Activated T-helper 9 cell treated with anti-CD3 and anti-CD28 coated beads, Interleukin-2, amount 50 U/mL, for 16 hours (primary cell): ENCODE measurements at places on chromosomes 5 and 9.

DNA sequence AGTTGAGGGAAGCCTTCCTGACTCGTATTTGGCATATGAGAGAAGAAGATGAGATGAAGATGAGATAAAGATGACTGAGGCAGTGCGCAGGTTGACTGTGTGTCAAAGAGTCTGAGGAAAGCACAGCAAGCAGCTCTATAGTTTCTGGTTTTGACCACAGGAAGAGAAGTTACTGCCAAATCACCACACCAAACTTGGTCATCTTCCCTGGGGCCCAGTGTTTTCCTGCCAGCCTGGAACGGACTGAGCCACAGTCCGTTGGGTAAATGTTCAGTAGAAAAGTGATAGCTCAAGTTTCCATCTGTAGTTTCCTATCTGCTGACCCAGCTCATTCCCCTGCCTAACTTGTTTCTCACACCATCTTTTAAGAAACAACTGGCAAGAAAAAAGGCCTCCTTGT lies 80.7 kb upstream of the ADAMTS19 start:
- DNase-seq = no peak

- no peak for DNase-seq
Measured at GRCh38 chr5:28523888-28524635, 1485.7 kb upstream of the CDH9 start.

DNA sequence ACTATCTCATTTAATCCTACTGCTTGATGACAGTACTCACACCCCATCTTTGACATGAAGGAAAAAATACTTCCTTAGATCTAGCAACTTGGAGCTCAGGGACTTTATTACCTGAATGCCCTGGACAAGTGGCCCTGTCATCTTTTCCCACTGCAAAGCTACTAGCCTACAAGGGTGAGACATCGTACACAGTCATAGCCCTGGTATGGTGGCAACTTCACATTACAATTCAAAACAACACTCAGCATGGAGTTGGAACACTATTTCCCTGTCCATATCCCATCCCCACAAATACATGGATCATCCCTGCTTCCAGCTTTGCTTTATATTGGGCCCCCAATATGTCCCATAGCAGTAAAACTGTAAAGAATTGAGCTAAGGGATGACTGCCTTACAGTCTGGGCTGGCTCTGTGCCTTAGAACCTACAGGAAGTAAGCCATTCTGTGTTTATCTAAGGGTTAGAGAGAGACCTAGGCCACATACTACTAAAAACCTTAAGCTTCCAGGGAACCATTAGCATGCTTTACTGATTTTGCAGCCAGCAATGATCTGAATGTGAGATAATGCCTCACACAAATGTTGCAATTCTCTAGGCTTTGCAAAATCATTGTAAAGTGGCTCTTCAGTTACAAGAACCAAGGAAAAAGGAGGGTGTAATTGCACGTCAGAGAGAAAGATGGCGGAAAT lies 55.9 kb downstream of the OTULIN start:
- DNase-seq = no peak

DNA sequence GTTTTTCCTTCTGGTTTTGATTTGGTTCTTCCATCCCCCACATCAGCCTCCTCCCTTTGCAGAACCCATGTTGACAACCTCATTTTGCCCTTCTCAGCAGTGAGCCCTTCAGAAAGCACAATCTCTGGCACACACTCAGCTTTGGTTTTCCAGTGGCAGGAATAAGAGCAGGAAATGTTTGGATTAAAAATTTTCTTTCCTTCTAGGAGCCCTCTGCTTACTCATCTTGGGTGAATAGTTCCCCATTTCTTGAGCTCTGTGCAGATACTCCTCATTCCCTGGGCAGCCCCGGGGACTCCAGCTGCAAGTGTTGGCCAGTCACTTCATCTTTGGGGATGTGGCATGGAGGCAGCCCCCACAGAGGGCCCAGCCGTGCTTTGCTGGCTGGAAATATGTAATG lies 170.5 kb downstream of the NR3C1 start:
- DNase-seq = no peak
